ENCODE measurements at places on chromosomes 3 and 15.

DNA sequence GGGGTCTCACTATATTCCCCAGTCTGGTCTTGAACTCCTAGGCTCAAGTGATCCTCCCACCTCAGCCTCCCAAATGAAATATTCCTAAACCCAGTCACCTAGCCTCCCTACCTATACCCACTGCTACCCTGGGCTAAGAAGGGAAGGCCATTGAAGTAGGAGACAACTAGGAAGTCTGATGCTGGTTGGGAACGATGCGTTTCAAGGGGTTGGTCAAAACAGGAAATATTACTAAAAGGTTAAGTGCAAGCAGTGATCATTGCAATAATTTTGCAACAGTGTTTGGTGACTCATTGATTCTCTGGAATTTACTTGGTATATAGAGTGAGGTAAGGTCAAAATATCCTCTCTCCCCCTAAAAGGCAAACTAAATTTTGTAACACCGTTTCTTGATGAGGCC is 4.6 kb upstream of the UQCRC1 start:
- no peak for DNase-seq

DNA sequence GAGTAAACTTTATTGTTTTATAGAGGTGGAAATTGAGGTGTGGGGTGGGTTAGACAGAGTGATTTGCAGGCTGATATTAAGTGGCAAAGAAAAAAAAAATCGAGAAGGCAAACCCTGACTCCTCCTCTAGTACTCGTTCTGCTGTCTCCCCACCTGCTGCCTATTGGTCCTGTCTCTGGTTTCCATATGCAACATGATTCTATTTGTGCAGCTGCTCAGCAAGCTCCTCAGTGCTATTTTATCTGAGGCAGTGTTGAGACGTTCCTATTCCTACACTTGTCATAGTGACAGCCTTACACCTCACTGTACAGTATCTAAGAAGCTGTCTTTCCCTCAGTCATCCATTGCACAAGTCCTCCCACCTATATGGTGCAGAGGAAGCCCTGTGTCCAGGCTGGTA is 45.1 kb downstream of the RSL24D1 start:
- DNase-seq, result no peak

DNA sequence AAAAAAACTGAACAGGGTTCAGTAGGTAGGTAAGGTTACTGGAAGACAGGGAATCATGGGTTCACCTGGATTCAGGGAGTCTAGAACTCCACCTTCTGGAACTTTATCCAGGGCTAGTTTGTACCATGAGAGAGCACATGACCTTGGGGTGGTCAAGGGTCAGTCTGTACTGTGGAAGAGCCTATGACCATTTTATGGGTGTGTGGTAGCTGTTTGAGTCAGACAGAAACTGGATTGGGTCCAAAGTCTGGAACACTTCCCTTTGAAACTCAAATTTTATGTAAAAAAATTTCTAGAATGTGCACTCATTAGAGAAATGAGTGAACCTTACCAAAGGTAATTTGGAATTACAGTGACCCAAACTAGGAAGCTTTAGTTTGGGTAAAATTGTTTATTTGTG is 486.0 kb upstream of the AGTR1 start:
- no peak for DNase-seq

DNA sequence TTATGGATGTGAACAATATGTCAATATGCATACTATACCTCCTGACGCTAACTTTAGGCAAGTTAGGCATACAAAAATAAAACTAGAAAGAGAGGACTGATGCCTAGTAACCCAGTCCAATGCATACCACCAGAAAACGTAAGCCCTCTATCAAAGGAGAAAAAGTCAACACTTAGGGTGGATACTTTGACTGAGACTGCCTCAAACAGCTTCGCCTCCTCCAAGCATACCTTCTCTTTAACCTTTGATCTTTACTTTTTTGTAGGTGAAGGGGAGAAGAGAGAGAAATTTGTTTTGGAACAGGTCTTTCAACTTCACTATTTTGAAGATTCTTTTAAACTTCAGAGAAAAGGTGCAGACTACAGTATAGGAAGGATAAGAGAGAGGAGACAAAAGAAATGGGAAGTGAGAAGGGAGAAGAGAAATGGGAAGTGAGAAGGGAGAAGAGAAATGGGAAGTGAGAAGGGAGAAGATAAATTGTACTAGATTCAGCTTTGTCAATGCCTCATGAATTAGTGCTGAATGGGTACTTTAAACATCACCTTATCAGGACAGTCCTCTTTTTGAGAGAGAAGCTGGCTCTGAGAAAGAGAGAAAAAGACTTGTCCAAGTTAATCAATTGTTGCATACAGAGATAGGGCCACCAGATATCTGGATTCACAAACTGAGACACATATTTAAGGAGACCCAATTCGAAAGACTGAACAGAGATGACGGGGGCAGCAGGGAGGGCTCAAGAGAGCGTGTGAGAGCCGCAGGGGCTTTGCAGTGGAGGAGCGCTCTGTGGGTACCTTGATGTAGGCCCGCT is 1.0 kb downstream of the P3H2 start:
- DNase-seq, result no peak
